CD4-positive, alpha-beta T cell treated with Interleukin-1 beta for 1 hour (primary cell): ENCODE measurements at places on chromosomes 7 and 10.

DNA sequence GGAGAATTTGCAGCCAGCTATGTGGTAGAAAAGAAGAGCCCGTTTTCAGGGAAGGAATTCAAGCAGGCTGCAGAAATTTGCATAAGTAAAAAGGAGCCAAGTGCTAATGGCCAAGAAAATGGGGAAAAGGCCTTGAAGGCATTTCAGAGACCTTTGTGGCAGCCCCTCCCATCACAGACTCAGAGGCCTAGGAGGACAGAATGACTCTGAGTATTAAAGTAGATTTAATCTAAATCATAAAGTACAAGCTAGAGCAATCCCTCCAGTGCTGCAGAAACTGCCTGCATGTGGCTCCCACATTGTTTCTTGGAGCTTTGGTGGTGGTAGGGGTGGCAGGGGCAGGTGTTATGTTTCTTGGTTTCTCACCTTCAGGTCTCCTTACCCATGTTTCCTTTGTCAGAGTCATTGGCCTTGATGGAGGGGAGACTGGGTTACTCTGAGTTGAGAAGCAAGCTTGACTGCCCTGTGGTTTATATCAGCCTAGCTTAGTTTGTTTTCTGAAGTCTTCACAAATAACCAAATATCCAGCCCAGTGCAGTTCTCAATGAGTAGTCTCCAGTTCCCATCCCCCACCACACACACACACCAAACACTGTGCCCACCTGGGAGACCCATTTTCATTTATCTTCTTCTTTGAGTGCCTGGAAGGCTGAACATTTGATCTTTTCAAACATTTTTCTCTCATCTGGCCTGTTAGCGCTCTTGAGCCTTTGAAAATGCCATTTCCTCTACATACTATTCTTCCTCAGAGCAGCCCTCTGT lies 34.5 kb downstream of the ITPRIP start:
- DNase-seq = no peak

DNA sequence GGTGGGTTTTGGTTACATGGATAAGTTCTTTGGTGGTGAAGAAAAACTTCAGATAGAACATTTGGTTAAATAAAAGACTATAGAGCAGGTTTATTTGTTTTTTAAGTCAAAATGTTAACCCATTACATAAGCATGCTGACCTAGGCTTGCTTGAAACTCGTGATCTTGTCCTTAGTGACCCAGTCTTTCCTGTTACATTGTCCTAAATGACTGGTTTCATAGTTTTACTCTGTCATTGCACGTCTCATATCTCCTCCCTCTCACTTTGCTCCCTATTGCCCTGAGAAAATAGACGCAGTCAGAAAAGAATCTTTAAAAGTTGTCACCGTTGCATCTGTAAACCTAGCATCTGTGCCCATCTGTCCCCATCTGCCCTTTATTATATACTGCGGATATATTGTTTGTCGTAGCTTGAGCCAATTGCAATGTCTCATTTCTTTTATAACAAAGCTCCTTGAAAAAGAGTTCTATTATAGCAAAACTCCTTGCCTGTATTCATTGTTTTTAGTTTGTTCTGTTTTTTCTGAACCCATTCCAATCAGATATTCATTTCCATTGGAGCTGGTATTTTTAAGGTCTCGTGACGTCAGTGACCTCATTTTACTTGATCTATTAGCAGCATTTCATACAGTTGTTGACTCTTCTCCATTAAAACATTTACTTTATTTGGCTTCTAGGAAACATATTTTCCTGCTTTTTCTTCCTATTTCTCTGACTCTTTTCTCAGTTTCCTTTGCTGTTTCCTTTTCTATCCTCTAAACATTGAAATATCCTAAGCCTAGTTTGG lies 57.3 kb downstream of the HELLS start:
- DNase-seq = no peak

GRCh38 chr10:82477776-82478175 lies 602.8 kb downstream of the NRG3 start:
- no peak for DNase-seq

- no peak for DNase-seq
Observed at GRCh38 chr10:89580243-89580642, 44.8 kb upstream of the SLC16A12 start.

- DNase-seq = peak; percentile 79
Observed at GRCh38 chr10:102645741-102646609, 1.7 kb downstream of the TRIM8 start.

DNA sequence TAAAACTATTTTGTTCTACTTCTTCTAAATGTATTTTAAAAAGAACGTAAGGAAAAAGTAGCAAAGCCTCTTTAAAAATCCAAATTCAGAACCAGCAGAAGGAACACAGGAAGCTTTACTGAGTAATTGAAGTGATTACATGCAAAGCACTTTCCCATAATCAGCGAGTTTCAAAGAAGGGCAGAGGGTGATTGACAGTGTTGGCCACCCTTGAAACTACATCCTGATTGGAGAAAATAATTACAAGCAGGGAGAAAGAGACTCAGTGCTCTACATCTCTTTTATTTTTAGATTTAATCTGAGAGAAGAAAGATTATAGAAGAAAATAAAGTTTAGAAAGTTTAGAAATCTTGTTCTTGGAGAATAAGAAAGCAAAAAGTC lies 20.3 kb upstream of the HGF start:
- no peak for DNase-seq

DNA sequence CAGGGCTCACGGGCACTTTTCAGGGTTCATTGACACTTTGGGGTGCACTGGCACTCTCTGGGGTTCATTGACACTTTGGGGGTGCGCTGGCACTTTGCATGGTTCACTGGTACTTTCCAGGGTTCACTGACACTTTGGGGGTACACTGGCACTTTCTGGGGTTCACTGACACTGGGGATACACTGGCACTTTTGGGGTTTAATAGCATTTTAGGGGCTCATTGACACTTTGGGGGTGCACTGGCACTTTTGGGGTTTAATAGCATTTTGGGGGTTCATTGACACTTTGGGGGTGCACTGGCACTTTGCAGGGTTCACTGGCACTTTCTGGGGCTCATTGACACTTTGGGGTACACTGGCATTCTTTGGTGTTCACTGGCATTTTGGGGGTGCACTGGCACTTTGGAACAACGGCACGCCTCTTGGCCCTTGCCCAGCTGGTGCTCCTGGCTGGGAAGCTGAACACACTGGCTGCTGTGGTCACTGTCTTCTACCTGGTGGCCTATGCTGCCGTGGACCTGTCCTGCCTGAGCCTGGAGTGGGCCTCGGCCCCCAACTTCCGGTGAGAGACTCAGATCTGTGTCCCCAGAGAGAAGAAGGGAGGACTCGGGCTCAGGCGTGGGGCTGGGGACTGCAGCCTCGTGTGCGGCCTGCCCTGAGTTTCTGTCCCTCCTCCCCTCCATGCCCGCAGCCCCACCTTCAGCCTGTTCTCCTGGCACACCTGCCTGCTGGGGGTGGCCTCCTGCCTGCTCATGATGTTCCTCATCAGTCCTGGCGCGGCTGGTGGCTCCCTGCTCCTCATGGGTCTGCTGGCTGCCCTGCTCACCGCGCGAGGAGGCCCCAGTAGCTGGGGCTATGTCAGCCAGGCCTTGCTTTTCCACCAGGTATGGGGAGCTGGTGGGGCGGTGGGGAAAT lies 6.2 kb upstream of the TRIP6 start:
- no peak for DNase-seq

GRCh38 chr7:15399441-15399840 lies 162.4 kb downstream of the AGMO start:
- DNase-seq = no peak

DNA sequence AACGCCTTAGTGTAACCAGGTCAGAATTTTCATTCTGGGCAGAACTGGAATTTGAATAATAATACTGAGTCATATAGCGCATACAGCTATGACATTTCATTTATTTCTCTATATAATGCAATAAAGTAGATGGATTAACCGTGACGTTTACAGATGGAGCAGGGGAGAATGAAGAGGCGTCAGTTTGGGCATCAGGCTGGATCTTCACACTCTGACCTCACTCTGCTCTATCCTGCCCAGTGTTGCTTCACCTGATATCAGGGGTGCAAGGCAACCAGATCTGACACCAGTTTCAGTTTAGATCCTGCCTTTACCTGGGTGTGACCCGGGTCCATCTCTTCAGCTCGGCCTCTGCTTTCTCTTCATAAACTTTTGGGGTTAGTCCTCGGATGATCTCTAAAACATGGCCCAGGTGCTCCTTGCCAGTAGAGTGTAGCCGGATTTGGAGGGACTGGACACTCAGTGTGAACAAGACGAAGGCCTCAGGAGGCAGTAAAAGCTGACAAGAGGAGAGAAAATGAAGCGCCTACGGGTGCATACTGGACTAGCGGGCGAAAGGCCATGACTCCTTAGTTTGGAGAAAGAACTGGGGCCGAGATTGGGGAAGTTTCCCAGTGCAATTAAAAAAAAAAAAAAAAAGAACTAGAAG lies 1.4 kb upstream of the ZYX start:
- DNase-seq = peak; percentile 31

DNA sequence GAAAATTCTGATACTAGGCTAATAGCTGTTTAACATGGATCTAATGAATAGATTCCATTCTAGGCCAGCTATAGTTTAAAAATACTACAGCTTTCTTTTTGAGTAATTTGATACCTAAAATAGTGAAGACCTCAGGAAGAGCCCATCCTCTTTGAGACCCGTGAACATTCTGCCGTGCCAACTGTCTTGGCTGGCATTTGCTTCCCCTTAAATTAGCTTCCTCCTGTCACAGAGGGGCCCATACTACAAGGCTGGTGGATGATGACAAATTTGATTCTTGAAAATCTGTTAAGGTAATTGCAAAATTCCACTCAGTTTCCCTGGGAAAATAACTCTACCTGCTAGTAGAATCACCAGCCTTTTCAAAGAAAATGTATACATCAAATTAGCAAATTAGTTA lies 385.0 kb downstream of the DPP6 start:
- DNase-seq = no peak
